MM.1S (cell line): ENCODE measurements at places on chromosomes 1 and 21.

DNA sequence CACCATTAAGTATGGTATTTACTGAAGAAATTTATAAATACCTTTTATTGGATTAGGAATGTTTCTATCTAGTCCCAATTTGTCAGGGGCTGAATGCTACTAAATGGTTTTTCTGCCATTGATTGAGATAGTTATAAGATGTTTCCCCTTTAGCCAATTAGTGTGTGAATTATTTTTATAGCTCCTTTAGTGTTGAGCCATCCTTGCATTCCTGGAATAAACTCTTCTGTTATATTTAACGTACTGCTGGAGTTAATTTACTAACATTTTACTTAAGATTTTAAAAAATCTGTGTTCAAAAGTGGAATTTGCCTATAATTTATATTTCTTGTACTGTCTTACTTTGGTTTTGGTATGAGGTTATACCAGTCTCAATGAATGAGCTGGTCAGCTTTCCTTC is 25.4 kb upstream of the LRRC3 start:
- H3K4me1 ChIP-seq = no peaks in the 10 kb centered on the region
- no peak for DNase-seq
- H3K4me3 ChIP-seq = no peak overlapping the region
- H3K27me3 ChIP-seq = peaks cover 63% of the 10 kb centered on the region
- no peak overlapping the region for H3K27ac ChIP-seq
- no peaks in the 10 kb centered on the region for H3K36me3 ChIP-seq

DNA sequence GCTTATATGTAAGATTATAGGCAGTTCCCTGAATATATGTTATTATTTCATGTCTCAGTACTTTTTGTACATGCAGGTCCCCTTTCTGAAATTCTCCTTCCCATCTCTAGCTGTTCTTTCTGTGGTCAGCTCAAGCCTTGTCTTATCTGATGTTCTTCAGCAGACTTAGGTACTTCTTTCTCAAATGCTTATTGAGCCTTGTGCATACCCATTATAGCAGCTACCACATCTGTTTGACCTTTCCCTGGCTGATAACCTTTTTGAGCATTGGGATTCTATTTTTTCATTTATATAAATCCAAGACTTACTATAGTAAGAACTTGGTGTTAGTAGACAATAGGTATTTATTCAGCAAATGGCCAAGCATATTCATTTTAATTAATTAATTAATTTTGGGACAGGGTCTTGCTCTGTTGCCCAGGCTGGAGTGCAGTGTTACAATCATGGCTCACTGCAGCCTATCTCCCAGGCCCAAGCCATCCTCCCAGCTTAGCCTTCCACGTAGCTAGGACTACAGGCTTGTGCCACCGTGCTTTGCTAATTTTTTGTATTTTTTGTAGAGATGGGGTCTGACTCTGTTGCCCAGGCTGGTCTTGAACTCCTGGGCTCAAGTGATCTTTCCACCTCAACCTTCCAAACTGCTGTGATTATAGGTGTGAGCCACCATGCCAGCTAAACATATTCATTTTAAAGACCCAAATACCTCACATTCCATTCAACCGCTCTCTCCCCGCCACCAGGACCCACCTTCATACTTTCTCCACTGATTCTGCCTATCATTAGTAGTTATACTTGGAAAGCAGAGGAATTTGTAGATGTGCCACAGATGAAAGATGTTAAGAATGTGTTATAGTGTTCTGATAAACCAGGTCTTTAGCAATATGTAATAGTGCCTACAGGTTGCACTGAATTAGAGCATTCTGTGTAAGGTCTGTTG is 16.7 kb downstream of the TIPRL start:
- peaks cover 6% of the 10 kb centered on the region for H3K4me1 ChIP-seq
- no peak overlapping the region for H3K4me3 ChIP-seq
- H3K27me3 ChIP-seq = no peaks in the 10 kb centered on the region
- H3K27ac ChIP-seq = no peak overlapping the region

GRCh38 chr1:85911742-85912141 is 203.5 kb upstream of the ZNHIT6 start:
- no peak overlapping the region for H3K4me3 ChIP-seq
- no peaks in the 10 kb centered on the region for H3K4me1 ChIP-seq

DNA sequence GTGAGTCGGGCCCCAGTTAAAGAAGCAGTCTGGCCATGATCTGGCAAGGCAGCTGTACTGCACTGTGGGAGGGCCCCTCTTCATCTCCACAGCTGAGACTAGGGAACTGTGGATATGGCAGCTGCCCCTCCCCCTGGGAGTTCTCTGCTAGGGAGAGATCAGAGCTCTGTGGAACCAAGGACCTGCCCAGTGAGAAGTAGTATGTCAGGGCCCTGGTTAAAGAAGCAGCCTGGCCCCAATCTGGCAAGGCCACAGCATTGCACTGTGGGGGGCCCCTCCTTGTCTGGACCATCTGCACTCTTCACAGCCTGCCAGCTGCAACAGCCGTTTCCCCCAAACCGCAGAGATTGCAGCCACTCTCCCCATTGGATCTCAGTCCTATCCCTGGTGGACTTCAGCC is 208.5 kb downstream of the DNAH14 start:
- no peak overlapping the region for H3K27ac ChIP-seq
- no peaks in the 10 kb centered on the region for H3K4me1 ChIP-seq
- H3K27me3 ChIP-seq = no peaks in the 10 kb centered on the region
- H3K4me3 ChIP-seq = no peak overlapping the region
- no peak for DNase-seq

GRCh38 chr1:186435336-186435735 is 25.6 kb downstream of the PDC start:
- H3K4me3 ChIP-seq = no peak overlapping the region
- no peak overlapping the region for H3K27ac ChIP-seq
- H3K4me1 ChIP-seq = no peaks in the 10 kb centered on the region
- no peak for DNase-seq
- H3K27me3 ChIP-seq = no peaks in the 10 kb centered on the region
- H3K36me3 ChIP-seq = no peaks in the 10 kb centered on the region

GRCh38 chr1:243440406-243440805 is 184.6 kb downstream of the SDCCAG8 start:
- no peaks in the 10 kb centered on the region for H3K27me3 ChIP-seq
- DNase-seq = no peak
- no peak overlapping the region for H3K27ac ChIP-seq
- no peaks in the 10 kb centered on the region for H3K36me3 ChIP-seq
- H3K4me1 ChIP-seq = peaks cover 7% of the 10 kb centered on the region
- no peak overlapping the region for H3K4me3 ChIP-seq

GRCh38 chr1:52877554-52877953 is 35.0 kb downstream of the ZYG11A start:
- DNase-seq = no peak
- H3K4me1 ChIP-seq = no peaks in the 10 kb centered on the region
- H3K4me3 ChIP-seq = no peak overlapping the region
- no peak overlapping the region for H3K27ac ChIP-seq
- no peaks in the 10 kb centered on the region for H3K27me3 ChIP-seq

- no peak overlapping the region for H3K4me3 ChIP-seq
- H3K27ac ChIP-seq = no peak overlapping the region
- H3K4me1 ChIP-seq = no peaks in the 10 kb centered on the region
- peaks cover 87% of the 10 kb centered on the region for H3K27me3 ChIP-seq
- no peaks in the 10 kb centered on the region for H3K36me3 ChIP-seq
These were observed 26.5 kb upstream of the SAMD11 start for GRCh38 chr1:897226-897625.

GRCh38 chr1:24481101-24481500 is 21.5 kb upstream of the RCAN3 start:
- H3K4me1 ChIP-seq = peaks cover 4% of the 10 kb centered on the region; the same call in 1 of the 2 replicates
- no peaks in the 10 kb centered on the region for H3K36me3 ChIP-seq

GRCh38 chr21:38272215-38272614 is 15.4 kb downstream of the KCNJ15 start:
- peak overlapping the region; percentile 7; the same call in 1 of the 2 replicates for H3K4me3 ChIP-seq
- DNase-seq = peak; percentile 91
- H3K4me1 ChIP-seq = peaks cover 59% of the 10 kb centered on the region
- H3K36me3 ChIP-seq = no peaks in the 10 kb centered on the region
- H3K27ac ChIP-seq = peak overlapping the region; percentile 60; the same call in 1 of the 2 replicates
- no peaks in the 10 kb centered on the region for H3K27me3 ChIP-seq
